A549 treated with CORT108297 at 1 μM for 4 hours (cell line): ENCODE measurements at places on chromosomes 3 and 15. TPM values are rescaled to one million over a fixed set of nuclear protein-coding genes. Genes with fewer than 3 reads are reported as not detected.

TAGLN3 gene
- not detected in 5 replicates for total RNA-seq

CDCP1 gene
- 10.5 to 12.8 TPM (median 12.0 TPM) in 5 replicates for total RNA-seq

TCAIM gene
- 6.8 to 10.2 TPM (median 7.8 TPM) in 5 replicates for total RNA-seq

LRRIQ4 gene
- not detected in 5 replicates for total RNA-seq

PRKCD gene
- 20.9 to 28.6 TPM (median 27.2 TPM) in 5 replicates for total RNA-seq

SLC28A1 gene
- total RNA-seq = 0.05 TPM in 2 of 5 replicates, not detected in the others

SLCO2A1 gene
- 0.01 to 0.09 TPM (median 0.02 TPM) in 5 replicates for total RNA-seq

UCN2 gene
- total RNA-seq = 6.9 to 11.3 TPM (median 9.7 TPM) in 5 replicates

USP19 gene
- total RNA-seq = 18.7 to 26.6 TPM (median 25.1 TPM) in 5 replicates

KBTBD12 gene
- not detected in 5 replicates for total RNA-seq

ESYT3 gene
- total RNA-seq = 0.63 to 1.2 TPM (median 0.85 TPM) in 5 replicates

A4GNT gene
- not detected in 5 replicates for total RNA-seq

UROC1 gene
- not detected in 5 replicates for total RNA-seq

SAMD7 gene
- total RNA-seq = not detected in 5 replicates

NR2E3 gene
- total RNA-seq = 0.12 to 0.39 TPM (median 0.21 TPM) in 5 replicates

ZPLD1 gene
- total RNA-seq = 0.03 to 0.07 TPM (median 0.05 TPM) in 4 of 5 replicates, not detected in the other

CHRNB4 gene
- 0.76 to 1.3 TPM (median 1.0 TPM) in 5 replicates for total RNA-seq

CHRD gene
- total RNA-seq = 0.13 to 0.48 TPM (median 0.16 TPM) in 5 replicates

TMIE gene
- 0.08 to 0.16 TPM (median 0.14 TPM) in 5 replicates for total RNA-seq

DTWD1 gene
- 14.3 to 16.3 TPM (median 15.5 TPM) in 5 replicates for total RNA-seq

SLC12A1 gene
- not detected in 5 replicates for total RNA-seq

NR1I2 gene
- not detected in 5 replicates for total RNA-seq

PFN2 gene
- 152 to 170 TPM (median 153 TPM) in 5 replicates for total RNA-seq

C3orf70 gene
- total RNA-seq = 0.01 to 0.02 TPM in 2 of 5 replicates, not detected in the others

IGF1R gene
- 44.0 to 72.5 TPM (median 54.4 TPM) in 5 replicates for total RNA-seq

COLQ gene
- total RNA-seq = 0.13 to 0.68 TPM (median 0.44 TPM) in 5 replicates
